ENCODE measurements at places on chromosomes 12 and 14. TPM values are rescaled to one million over a fixed set of nuclear protein-coding genes. Genes with fewer than 3 reads are reported as not detected.

DNA sequence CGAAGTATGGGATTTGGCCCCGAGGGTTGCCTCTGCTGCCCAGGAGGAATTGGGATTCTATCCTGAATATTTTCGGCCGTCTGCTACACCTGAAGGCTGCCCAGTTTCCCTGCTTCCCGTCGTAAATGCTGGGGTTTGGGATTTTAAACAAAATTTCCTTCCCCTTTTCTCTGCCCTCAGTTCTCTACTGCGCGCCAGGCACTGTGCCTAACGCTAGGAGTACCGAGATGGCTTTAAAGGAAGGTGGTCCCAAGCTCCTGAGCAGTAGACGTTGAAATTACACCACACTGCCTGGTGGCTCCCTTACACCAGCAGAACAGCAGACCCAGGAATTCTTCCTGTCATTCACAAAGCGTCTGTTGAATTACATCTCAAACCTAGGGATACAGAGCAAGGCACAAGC, 566 bp upstream of the PRDM4 start:
- no peak overlapping the region for H3K27ac ChIP-seq
- peak; percentile 15 for DNase-seq
- no peaks in the 10 kb centered on the region for H3K27me3 ChIP-seq
- peak overlapping the region; percentile 95 for H3K4me3 ChIP-seq

Gene ZNF268
- total RNA-seq, result 21.0 TPM

DNA sequence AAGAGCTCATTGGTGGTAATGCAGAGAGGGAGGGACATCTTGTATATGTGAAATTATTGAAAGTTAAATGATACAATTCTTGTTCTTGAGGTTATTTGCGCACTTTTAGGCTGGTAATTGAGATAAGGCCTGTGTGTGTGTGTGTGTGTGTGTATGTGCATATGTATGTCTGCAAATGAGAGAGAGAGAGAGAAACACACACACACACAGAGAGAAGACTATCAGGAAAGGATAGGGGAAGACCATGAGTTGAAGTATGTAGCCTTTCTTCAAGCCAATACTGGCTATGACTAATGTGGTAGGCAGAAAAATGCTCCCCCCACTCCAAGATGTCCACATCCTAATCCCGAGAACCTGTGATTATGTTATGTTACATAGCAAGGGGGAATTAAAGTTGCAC, 52.7 kb upstream of the DCD start:
- DNase-seq, result no peak
- H3K27ac ChIP-seq, result peak overlapping the region; percentile 9
- no peak overlapping the region for H3K4me3 ChIP-seq
- H3K4me1 ChIP-seq, result peaks cover 13% of the 10 kb centered on the region
- H3K36me3 ChIP-seq, result no peaks in the 10 kb centered on the region

DNA sequence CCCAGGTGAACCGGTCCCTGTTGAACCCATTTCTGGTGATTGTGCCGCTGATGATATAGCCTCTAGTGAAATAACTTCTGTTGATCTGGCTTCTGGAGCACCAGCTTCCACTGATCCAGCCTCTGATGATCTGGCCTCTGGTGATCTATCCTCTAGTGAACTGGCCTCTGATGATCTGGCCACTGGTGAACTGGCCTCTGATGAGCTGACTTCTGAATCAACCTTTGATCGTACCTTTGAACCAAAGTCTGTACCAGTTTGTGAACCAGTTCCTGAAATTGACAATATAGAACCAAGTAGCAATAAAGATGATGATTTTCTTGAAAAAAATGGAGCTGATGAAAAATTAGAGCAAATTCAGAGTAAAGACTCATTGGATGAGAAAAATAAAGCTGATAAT, 59.1 kb downstream of the ATF7IP start:
- peaks cover 46% of the 10 kb centered on the region for H3K36me3 ChIP-seq
- H3K4me3 ChIP-seq, result no peak overlapping the region
- no peak for DNase-seq
- H3K27me3 ChIP-seq, result no peaks in the 10 kb centered on the region
- H3K27ac ChIP-seq, result no peak overlapping the region
- H3K4me1 ChIP-seq, result no peaks in the 10 kb centered on the region

Gene SLC10A1
- total RNA-seq, result not detected

DNA sequence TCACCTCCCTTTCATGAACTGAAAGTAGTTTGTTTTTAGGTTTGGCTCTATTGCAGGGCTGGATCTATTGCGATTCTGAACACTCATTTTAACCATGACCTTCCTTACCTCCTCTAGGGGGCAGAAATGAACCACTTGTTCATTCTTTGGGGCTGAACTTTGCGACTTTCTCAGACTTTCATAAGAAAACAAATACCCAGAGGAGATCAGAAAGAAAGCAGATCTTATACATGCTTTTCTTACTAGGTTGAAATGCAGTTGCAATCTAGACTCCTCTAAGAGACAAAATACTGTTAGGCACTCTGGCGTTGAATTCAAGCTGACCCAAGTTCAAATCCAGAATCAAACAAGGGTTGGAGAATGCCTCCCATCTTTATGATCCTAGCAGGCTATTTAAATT, 32.6 kb upstream of the PLEKHG3 start:
- no peaks in the 10 kb centered on the region for H3K4me1 ChIP-seq
- no peaks in the 10 kb centered on the region for H3K36me3 ChIP-seq
- no peak overlapping the region for H3K27ac ChIP-seq
- DNase-seq, result peak; percentile 80
- H3K27me3 ChIP-seq, result no peaks in the 10 kb centered on the region

DNA sequence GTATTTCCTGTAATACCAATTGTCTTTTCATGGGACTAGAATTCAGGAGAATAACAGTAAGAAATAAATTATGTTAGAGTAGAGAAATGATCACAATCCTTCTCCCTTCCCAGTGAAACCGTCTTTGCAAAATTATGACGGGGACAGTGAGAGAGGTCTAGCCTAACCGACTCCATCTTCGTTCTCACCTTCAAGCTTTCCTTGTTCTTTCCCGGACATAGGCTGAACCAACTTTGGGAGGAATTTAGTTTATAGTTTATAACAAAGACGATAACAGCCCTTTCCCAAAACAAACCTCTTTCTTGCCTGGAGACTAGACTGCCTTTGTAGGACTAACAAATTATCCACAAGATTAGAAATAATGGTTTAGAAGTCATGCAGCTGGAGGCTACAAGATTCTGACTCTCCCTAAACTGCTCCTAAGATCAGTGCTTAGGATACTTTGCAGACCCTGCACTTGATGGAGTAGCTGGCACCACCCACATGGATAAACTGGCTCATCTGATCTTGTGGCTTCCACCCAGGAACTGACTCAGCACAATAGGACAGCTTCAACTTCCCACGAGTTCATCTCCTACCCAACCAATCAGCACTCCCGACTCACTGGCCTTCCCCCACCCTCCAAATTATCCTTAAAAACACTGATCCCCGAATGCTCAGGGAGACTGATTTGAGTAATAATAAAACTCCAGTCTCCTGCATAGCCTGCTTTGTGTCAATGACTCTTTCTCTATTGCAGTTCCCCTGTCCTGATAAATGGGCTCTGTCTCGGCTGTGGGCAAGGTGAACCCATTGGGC, 521.2 kb upstream of the TBX3 start:
- no peak overlapping the region for H3K27ac ChIP-seq
- H3K4me3 ChIP-seq, result no peak overlapping the region
- peak; percentile 5 for DNase-seq
- no peaks in the 10 kb centered on the region for H3K4me1 ChIP-seq
- H3K36me3 ChIP-seq, result no peaks in the 10 kb centered on the region

- no peaks in the 10 kb centered on the region for H3K27me3 ChIP-seq
- no peak for DNase-seq
- no peak overlapping the region for H3K27ac ChIP-seq
- H3K4me3 ChIP-seq, result no peak overlapping the region
- H3K36me3 ChIP-seq, result no peaks in the 10 kb centered on the region
Measured at GRCh38 chr14:87343652-87344051, 649.3 kb downstream of the GALC start.

Gene MYF6
- total RNA-seq, result not detected

GRCh38 chr12:127125607-127126259, 1141.2 kb upstream of the TMEM132C start:
- H3K27me3 ChIP-seq, result no peaks in the 10 kb centered on the region
- H3K36me3 ChIP-seq, result no peaks in the 10 kb centered on the region
- DNase-seq, result peak; percentile 45
- no peaks in the 10 kb centered on the region for H3K4me1 ChIP-seq
- H3K27ac ChIP-seq, result no peak overlapping the region

- no peak for DNase-seq
- peaks cover 36% of the 10 kb centered on the region for H3K27me3 ChIP-seq
- no peak overlapping the region for H3K4me3 ChIP-seq
- H3K4me1 ChIP-seq, result peaks cover 6% of the 10 kb centered on the region
- no peaks in the 10 kb centered on the region for H3K36me3 ChIP-seq
Measured at GRCh38 chr12:52602552-52602951, 1.3 kb upstream of the KRT72 start.

DNA sequence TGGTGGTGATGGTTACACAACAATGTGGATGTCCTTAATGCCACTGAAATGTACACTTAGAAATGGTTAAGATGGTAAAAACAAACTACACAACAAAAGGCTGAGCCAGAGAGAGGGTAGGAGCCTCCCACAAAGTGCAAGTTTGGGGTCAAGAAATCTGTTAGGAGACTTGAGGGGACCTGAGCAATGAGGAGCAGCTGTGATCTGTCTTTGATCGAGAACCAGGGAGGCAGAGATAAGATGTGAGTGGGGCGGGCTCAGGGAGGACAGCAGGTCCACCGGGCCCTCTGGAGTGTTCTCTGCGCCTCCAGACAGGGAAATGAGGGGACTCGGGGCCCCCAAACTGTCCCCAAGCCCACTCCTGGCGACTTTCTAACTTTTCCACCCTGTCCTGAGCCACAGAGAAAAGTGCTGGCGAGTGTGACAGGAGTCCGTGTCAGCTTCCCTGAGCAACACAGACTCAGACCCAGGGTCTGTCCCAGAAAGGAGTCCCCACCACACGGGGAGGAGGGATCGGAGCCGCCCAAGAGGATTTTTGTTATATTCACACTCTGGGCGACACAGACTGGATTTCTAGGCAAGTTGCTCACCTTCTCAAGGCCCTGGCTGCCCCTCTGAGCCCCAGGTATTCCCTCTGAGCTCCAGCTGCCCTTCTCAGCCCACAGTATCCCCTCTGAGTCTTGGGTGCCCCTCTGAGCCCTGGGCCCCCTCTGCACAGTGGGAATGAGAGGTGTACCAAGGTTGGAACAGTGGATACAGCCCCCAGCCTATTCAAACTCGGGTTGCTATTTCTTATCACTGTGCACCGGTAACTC, 11.5 kb upstream of the SCARB1 start:
- H3K27me3 ChIP-seq, result no peaks in the 10 kb centered on the region
- no peaks in the 10 kb centered on the region for H3K4me1 ChIP-seq
- no peak overlapping the region for H3K27ac ChIP-seq
- H3K36me3 ChIP-seq, result no peaks in the 10 kb centered on the region

All from A673 (cell line).